Transverse colon (tissue), 4 donors: ENCODE measurements at places on chromosomes 16 and 17.

DNA sequence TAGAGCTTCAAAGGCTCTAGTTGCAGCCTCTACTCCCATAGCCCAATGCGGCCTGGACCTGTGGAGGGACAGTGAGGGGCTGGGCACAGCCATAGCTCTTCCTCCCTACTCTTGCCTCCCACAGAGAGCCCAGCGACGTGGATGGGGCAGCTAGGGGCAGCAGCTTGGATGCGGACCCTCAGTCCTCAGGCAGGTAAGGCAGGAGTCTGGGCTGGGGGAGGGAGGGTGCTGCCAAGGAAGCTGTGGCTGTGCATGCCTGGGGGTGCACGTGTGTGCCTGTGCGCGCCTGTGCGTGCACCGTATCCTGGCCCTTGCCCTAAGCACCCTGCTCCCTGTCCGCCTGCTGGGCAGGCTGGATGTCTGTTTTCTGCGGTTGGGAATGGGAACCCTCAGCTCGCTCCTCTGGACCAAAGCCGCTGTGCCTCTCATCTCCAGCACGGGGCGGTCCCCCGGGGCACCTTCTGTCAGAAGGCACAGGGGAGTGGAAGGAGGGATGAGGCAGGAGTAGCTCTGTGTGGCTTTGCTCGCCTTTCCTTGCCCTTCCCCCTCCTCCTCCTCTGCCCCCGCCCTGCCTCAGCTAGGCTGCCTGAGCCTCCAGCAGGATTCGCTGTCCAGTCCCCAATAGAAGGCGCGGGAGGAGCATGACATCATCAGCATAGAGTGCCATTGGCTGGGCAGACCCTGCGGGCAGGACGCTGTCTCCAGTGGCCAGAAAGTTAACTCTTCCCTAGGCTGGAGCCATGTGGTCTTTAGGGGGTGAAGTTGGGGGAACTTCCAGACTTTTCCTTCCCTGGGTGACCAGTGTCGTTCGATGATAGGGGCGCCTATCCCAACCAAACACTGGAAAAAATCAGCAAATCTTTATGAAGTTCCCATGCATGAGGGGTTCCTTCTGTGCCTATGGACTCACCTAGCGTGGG is 797 bp downstream of the PRCD start:
- peak; percentile 91 for DNase-seq

GRCh38 chr17:55202896-55203295 is 61.9 kb upstream of the HLF start:
- DNase-seq = no peak

GRCh38 chr17:42835732-42836131 is 2.5 kb downstream of the PSME3 start:
- DNase-seq = no peak

DNA sequence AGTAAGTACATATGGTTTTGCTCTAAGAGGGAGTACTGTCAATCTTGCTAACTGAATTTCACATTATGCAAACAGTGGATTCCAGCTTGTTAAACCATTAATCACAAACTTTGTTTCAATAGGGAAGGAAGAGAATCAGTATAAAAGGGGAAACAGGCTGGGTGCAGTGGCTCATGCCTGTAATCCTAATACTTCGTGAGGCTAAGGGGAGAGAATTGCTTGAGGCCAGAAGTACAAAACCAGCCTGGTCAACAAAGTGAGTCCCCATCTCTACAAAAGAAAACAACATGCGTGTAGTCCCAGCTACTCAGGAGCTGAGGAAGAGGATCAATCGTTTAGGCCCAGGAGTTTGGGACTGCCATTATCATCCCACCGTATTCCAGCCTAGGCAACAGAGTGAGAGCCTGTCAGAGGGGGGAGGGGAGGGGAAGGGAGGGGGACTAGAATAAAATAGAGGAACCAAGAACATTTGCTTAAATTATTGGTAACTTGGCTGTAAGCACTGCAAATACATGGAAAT is 65.7 kb downstream of the FBXL20 start:
- DNase-seq = no peak

- peak; percentile 47 for DNase-seq
Measured at GRCh38 chr17:44556166-44556831, 985 bp upstream of the FZD2 start.

- DNase-seq = no peak
Measured at GRCh38 chr17:64470625-64471024, 21.7 kb downstream of the MILR1 start.

- DNase-seq = peak; percentile 67
Measured at GRCh38 chr17:77145612-77146245, 5.0 kb downstream of the SEC14L1 start.

DNA sequence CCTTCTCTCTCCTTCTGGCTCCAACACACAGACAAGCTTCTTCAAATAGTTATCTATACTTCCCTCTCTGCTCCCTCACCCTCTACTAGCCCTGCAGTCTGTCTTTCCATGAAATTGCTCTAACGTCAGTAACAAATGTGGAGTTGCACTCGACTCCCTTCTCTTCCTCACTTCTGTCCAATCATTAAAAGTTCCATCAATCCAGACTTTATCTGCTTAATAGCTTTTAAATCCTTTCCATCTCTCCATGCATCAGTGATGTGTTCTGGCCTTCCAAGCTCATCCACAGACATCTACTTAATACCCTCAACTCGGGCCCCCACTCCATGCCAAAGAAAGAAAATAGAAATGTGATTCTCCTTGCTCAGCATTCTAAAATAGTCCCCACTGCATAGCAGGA is 422.1 kb upstream of the CDH5 start:
- no peak for DNase-seq

DNA sequence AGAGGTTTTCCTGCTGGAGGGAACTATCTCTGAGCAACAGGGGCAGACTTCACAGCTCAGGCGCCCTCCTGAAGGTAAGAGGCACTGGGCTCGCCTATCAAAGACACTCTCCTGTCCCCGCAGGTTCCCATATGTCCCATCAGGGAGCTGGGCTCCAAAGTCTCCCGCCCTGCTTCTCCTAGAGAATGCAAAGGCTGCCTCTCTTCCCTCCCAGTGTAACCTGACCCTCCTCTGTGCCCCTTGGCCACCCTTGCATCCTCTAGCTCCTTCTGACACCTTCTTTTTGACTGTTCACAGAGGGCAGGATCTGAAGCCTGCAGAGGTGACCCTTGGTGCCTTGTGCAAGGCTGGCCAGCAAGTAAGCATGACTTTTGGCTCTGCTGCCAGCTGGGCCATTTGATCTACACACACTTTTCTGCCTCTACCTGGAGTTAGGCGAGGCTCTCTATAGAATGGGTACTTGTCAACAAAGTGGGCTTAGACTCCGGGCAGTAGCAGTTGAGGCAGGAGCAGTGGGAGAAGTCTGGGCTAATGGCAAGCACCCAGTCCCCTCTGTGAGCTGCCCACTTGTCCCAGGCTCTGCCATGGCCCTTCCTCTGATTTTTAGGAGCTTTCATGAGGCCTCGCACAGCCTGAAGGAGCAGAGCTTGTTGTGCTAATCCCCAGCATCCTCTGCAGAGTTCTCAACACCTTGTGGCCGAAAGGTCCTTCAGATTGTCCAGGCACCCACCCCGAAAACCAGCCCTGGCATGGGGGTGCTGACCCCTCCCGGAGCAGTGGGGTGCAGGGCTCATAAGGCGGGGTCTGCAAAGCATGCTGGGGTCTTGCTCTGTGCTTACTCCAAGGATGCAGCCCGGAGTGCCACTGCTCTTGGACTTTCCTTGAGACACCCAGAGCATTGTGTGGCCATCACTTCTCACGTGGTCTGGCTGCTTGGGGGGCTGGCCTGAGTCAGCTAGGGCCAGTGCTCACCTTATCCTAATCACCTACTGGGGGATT is 122.9 kb downstream of the METRNL start:
- DNase-seq = peak; percentile 5

DNA sequence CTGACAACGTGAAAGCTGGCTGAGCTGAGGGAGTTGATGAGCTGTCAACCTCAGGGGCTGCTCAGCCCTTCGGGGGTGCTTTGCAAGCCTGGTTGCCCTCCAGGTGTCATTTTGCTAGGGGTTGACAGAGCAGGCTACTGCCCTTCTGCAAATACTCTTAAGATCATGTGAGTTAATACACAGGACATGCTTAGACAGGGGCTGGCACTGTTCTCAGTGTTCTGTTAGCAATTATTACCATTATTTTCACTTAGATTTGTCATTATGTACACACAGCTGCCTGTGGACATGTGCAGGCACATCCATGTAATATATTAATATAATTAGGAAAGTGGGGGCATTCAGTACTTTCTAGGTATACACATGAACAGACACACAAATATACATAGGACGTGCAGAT is 554.3 kb upstream of the HSBP1 start:
- DNase-seq = no peak

DNA sequence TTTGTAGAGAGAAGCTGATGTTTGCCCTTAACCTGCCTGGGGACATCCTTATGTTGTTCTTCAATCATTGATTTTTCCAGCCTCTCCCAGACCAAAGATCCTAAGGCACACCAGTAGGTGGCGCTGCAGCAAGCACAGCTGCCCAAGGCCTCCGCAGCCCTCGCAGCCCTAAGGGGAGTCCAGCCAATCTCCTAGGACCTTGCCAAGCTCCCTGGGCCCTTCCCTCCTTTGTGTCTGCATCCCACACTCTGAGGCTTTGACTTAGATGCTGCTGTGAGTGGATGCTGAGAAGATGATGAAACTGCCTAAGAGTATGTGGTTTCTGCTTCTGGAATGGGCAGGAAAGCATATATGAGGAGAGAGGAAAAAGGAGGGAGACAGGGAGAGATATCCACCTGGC is 47.1 kb downstream of the SPACA3 start:
- peak; percentile 41 for DNase-seq

DNA sequence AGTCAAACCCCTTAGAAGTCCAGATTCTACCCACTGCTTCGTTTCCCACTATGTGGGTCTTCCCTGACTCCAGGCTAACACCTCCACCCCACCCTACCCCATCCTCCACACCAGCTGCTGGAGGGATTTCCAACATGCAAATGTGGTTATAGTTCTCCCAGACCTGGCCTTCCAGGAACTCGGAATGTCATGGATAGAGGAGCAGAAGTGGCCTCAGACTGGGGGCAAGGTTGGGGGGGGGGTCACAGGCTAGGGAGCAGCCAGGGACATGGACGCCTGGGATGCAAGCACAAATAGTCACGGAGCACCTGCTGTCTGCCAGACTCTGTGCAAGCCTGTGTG is 2.0 kb downstream of the CAMKK1 start:
- DNase-seq = no peak

DNA sequence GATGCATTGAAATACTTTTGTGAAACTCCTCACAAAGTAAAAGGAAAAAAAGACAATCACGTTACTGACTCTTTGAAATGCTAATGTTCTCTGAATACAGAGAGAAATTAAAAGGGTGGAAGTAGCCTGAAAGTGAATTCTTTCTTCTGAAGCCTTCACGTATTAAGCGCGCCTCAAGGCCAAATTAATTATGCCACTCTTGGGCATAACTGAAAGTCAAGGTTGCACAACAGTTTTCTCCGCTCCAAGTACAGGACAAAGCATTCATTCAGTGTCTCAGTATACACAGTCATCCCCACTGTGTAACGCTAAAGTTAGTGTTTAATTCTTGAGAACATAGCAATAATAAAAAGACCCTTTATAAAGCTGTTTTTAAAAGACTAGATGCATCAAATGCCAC is 21.5 kb downstream of the PARN start:
- no peak for DNase-seq

GRCh38 chr16:53953336-53953735 is 249.4 kb downstream of the FTO start:
- DNase-seq = no peak

DNA sequence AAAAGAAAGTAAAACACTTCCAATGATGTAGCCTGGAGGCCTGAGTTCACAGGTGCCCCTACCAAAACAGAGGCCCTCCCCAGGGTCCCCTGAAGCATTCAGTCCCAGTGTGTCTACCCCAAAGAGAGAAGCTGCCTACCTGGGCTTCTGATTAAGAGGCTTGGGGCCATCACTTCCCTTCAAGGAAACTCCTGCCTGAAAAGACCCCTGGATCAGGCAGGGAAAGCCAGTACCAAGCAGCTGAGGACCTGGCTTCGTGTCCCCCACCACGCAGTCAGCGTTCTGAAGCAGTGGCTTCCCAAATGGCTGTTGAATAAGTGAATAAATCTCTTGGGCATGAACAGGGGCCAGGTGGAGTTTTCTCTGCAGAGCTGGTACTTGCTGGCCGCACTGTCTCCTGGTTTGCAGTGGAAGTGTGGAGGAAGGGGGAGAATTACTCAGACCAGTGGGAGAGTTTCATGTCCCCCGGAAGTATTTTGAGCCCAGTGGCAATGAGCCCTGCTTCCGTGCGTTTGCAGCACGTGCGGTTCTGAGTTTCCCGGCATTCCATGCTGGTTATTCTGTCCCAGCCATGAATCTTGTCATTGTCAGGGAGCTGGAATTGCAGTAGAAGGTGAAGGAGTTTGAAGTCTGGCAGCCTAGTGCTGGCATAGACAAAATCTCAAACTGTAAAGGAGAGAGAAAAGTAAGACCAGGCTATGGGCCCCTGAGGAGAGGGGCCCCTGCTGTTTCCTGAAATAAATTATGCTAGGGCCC is 27.0 kb downstream of the RMI2 start:
- DNase-seq = no peak

- peak; percentile 76 for DNase-seq
Measured at GRCh38 chr17:27294689-27295630, 1.0 kb downstream of the WSB1 start.

GRCh38 chr16:81861915-81862314 is 82.8 kb downstream of the PLCG2 start:
- DNase-seq = no peak

- no peak for DNase-seq
Measured at GRCh38 chr17:32763855-32764439, 113.0 kb downstream of the MYO1D start.

GRCh38 chr17:75779250-75779986 is 5.2 kb upstream of the UNK start:
- DNase-seq = peak; percentile 96

DNA sequence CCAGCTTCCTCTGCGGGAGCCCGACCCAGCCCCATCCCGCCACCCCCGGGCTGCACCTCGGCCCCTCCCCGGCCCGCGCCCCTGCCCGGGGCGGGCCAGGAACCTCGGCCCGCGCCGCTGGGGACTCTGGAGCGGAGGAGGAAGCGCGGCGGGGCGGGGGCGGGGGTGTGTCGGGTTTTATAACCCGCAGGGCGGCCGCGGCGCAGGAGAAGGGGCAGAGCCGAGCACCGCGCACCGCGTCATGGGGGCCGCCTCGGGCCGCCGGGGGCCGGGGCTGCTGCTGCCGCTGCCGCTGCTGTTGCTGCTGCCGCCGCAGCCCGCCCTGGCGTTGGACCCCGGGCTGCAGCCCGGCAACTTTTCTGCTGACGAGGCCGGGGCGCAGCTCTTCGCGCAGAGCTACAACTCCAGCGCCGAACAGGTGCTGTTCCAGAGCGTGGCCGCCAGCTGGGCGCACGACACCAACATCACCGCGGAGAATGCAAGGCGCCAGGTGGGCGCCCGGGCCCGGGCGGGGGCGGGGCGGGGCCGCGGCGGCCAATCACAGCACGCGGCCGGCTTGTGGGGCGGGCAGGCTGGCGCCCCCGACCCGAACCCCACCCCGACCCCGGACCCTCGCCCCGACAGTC is at the start of gene ACE:
Gene ACE (plus strand): TSS at position 208 of the 626 bp plus-strand sequence. CDS start 34 bp downstream, at position 242.
- DNase-seq = peak; percentile 81

DNA sequence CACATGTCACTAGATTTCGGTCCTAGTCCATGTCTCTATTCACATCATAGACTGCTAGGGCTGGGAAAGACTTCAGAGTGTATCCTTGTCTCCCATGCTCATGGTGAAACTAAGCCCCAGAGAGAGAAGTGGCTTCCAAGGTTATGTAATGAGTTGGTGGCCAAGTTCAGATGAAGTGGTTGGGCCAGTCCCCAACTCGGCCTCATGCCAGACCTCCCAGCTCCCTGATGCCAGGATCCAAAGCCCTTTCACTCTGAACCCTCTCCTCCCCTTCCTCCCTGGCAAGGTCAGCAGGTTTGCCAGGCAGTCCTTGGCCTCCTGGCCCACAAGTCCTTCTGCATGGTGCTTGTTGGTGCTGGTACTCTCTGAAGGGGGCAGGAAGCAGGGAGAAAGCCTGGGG is 189.7 kb downstream of the AXIN2 start:
- peak; percentile 32 for DNase-seq

GRCh38 chr17:48059125-48059668 is 11.0 kb downstream of the NFE2L1 start:
- DNase-seq = no peak
